Right lung (tissue), 10 donors: ENCODE measurements at places on chromosomes 7 and 10. TPM values are rescaled to one million over a fixed set of nuclear protein-coding genes. Genes with fewer than 3 reads are reported as not detected.

Gene GPR146
- polyA plus RNA-seq, result 9.4 TPM

DNA sequence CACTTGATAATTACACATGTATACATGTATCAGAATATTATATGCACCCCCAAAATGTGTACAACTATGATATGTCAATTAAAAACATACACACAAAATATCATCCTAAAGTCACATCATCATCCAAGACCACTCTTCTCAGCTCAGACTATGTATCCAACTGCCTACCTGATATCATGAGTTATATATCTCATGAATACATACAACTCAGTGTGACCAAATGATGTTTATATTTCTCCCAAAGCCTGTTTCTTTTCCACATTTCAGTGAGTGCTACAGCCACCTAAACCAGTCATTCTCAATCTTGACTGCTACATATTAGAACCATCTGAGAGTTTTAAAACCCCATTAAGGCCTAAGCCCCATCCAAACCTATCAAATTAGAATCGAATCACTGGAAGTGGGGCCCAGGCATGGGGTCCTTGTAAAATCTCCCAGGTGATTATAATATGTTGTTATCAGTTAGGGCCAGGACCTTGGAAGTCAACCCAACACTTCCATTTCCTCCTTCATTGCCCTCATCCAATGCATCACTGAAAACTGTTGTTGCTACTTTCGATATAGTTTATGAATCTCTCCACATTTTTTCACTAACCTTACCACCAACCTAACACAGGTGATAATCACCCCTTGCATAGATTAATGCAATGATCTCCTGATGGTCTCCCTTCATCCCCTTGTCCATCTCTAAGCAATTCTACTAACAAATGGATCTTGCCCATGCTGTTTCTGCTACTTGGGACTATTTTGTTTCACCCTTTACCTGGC, 53.8 kb upstream of the ITGB8 start:
- DNase-seq, result no peak

GRCh38 chr7:100983451-100984187, 14.3 kb downstream of the MUC12 start:
- DNase-seq, result no peak

DNA sequence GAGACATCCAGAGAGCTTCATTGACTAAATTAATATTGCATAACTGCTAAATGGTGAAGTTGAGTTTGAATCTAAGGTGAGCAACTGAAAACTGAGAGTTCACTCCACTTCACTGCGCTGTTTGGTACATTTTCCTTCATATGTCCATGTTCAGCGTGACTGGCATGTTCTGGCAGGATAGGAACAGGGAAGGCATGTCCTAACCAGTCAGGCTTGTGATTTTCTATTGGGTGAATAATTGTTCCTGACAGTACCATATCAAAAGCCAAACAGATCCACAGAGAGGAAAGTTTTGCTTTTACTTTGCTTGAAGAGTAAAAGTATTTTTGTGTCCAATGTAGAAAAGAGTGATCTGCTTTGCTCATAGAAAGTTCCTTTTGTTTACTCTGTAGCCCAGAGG, 53.2 kb downstream of the WDFY4 start:
- DNase-seq, result no peak

Gene PRSS37
- 0.44 TPM for polyA plus RNA-seq

Gene VPS41
- polyA plus RNA-seq, result 86.1 TPM

DNA sequence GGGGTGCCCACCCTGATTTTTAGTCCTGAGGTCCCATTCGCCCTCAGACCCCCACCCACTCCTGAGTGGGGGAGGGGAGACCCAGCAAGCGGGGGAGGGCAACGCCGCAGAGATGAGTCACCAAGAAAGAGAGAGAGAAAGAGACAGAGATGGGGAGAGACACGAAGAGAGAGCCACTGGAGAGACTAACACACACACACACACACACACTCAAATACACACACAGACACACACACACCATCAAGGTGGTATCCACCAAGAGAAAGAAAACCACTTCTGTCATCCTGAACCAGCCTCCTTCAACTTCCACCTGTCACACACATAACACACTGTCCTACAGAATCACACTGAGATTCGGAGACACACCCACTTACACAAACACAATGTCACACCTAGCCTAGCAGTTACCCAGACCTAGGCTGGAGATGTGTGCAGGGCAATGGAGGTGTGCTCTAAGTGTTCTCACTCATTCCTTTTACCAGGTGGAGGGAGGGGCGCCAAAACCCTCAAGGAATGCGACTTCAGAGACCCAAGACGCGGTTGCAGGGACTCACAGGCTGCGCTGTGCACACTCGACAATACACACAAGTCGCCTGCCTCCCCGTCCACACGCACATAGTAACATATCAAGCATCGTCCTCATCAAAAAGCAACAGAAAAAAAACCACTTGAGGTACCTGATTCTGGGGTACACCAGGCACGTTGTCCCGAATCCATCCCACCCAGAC, 3.9 kb upstream of the VGF start:
- no peak for DNase-seq

DNA sequence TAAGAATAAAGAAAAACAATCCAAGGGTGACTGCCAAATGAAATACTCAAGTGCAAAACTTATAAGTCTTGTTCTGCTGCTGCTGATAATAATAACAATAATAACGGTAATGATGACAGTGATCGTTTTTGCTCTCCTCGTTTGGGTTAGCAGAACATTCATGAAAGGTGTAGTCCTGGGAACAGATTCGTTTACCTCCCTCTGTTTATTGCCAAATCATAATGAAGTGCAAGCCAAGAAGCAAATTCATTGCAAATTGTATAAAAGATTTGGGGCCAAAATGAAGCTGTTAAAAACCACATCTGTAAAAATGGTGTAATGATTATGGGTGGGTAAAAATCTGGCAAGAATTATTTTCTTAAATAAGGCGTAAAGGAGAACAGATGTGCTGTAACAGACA, 587.2 kb upstream of the MKI67 start:
- DNase-seq, result no peak

Gene CDH23
- 2.9 TPM for polyA plus RNA-seq

GRCh38 chr10:17473228-17473950, 19.0 kb upstream of the ST8SIA6 start:
- no peak for DNase-seq

- DNase-seq, result no peak
These were observed 208.7 kb upstream of the ZNF32 start for GRCh38 chr10:43857206-43857930.

Gene DPP6
- polyA plus RNA-seq, result 0.42 TPM

- no peak for DNase-seq
These were observed 66.1 kb upstream of the ABLIM1 start for GRCh38 chr10:114723991-114724715.

GRCh38 chr7:2019461-2019710, 213.4 kb downstream of the MAD1L1 start:
- no peak for DNase-seq

- no peak for DNase-seq
These were observed 126.1 kb upstream of the FRMD4A start for GRCh38 chr10:14456870-14457266.

- no peak for DNase-seq
These were observed 767 bp downstream of the KRIT1 start for GRCh38 chr7:92244808-92245486.

DNA sequence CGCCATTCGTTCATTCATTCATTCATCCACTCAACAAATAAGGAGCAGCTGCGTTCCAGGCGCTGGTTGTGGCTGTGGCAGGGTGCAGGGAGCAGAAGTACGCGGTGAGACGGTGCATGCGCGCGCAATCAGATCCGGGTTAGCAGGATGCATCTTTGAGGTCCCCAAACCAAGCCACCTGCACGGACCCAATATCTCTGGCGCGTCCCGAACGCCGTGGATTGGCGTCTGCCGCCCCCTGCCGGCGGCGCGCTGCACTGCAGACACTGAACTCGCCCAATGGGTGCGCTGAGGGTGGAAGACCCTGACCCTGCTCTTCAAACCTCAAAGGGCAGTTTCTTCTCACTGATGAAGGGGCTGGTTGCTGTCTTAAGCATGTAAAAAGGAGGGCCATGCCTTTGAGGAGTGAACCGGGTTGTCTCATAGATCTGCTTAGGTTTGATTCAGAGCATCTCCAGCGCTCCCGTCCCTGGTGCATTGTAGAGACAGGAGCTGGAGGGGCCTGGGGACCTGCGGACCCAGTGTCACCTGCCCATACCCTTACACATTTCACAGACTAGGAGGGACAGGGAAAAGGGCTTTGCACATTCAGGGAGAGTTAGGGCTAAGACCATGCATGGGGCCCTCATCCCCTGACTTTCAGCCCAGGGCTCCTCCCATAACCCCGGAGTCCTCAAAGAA, 102.5 kb downstream of the RAMP3 start:
- peak; percentile 18 for DNase-seq

Gene FAM131B
- polyA plus RNA-seq, result 2.3 TPM

- DNase-seq, result no peak
These were observed 10.7 kb downstream of the C10orf90 start for GRCh38 chr10:126659750-126660149.

Gene GNG11
- 40.2 TPM for polyA plus RNA-seq
